Kidney epithelial cell (primary cell): ENCODE measurements at places on chromosomes 7 and 10.
A peak's percentile ranks its signal among the peaks of the same experiment; 100 is the strongest.

GRCh38 chr10:70355051-70356021 lies 27.1 kb downstream of the LRRC20 start:
- DNase-seq: no peak

GRCh38 chr7:50712252-50713122 lies 70.2 kb downstream of the GRB10 start:
- no peak for DNase-seq

DNA sequence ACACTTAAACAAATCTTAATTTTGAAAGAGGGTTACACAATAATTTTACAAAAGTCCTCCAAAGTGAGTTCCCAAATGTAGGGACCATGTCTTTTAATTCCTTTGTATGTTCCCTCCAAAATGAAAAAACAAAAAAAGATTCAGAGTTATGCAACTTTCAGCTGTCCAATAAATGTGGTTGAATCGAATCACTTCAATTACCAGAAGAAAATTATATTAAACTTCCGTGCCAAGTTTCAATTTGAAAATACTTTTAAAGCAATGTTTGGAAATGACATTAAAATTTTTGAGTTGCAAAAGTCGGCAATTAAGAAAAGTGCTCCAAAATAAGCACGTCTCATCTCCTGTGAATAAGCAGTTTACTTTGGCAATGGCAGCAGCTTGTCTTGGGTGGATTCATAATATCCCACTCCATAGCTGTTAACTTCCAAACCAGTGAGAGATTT lies 60.3 kb upstream of the C1GALT1 start:
- no peak for DNase-seq

GRCh38 chr7:32489788-32490126 lies 423 bp downstream of the LSM5 start:
- DNase-seq: no peak

DNA sequence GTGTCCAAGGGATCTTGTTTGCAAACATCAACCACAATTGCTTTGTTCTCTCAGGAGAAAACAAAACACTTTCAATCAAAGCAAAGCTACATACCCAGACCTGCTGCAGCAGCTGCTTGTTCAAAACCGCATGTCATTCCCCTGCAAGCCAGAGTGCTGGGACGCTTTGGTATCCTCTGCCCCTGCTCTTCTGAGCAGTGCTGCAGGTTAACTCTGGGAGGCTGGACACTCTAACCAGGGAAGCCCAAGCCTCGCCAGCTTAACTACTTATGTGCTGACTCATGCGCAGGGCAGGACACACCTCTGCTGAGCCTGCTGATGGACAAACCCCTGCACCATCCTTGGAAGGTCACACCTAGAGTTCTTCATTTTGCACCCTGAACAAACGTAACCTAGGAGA lies 28.2 kb upstream of the ASAH2 start:
- no peak for DNase-seq

DNA sequence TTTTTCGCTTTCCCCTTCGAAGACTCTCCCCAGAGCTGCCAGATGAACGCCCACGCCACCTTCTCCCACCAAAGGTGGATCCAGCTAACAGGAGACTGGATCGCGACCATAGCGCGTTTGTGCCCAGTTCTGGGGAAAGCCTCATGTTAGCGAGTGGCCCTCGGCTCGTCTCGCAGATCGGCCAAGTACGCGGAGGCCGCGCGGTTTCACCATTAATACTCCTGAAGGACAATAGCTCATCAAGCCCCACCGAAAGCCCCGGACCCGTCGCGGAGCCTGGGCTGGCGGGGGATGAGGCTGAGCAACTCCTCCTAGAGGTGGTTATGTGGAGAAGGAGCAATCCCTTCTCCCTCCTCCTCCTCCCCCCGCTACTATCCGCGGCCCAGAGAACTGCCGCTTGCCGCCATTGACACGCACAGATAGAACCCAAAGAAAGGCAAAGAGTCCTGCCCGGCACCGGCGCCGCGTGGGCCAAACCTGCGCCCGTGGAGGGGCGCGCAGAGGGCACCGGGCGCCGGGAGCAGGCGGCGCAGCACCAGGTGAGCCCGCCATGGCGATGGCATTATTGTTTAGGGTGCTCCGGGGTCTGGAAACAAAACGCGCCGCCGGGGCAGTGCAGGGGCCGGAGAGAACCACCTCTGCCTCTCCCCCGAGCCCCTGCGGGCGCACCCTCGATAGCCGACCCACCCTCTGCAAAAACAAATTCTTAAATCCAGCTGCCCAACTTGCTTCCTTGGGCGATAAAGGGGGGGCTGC lies at the start of gene MACROH2A2:
Gene MACROH2A2 (plus strand): TSS at position 385 of the 756 bp plus-strand sequence. CDS start 22,813 bp downstream, outside the sequence.
- peak; percentile 34 for DNase-seq

DNA sequence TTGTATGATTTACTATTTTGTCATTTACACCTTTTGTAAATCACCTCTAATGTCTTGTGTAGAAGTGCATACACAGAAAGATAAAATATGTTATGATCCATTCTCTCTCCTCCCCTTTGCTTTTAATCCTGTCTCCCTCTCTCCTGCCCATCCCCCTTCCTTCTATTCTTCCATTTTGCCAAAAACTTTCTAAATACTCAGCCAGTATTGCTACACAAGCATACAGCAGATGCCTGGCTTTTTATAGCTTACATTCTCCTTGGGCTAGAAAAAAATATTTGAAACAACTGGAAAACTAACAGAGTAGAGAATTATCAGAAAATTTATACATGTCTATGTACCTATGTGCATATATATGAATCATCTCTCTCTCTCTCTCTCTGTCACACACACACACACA lies 308.7 kb upstream of the BMPER start:
- DNase-seq: no peak

- no peak for DNase-seq
Measured at GRCh38 chr7:996079-996872, 13.3 kb downstream of the CYP2W1 start.

DNA sequence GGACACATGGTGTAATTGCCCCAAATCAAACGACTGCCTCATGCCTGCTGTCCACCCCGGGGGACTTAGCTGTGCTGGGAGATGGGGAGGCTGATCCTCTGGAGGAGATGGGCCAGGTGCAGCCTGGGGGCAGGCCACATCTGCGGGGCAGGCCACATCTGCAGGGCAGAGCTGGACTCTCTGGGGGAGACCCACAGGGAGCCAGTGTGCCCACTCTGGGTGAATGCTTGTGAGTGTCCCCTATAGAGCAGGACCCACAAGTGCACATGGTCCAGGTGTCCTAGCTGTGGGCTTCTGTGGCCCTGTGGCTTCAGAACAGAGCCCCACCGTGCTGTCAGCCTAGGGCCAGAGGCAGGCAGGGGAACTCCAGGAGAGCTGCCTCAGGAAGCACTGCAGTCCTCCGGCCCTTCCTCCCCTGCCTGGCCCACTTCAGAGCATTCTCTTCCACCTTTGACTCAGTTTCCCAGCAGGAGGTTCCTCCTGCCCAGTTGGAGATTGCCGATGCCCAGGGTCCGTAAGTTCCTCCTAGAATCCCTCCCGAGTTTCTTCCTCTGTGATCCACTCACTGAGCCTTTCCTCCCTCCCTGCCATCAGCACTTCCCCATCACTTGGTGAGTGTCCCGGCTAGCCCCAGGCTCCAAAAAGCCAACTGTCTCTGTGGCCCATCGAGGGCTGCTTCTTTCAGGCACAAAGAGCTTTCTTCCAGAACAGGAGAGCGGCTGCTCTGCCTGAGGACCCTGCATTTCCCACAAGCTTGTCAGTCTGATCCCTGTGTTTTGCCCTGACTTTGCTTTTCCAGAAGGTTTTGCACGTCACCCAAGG lies 50.3 kb downstream of the ADCYAP1R1 start:
- no peak for DNase-seq

DNA sequence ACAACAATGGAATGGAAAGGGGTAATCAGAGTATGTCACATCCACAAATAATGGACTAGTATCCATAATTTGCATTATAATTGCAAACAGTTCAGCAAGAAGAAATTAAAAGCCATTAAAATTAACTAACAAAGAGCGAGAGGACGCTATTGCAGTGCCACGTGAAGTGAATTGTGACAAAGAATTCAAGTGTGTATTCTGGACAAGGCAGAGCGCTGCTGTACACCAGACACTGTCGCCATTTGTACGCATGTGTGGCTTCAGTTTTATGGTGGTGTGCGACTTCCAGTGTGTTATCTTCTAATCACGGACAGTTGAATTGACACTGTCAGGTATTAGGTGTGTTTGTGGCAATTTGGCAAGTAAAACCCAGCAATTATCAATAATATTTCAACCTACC lies 11.3 kb downstream of the CYP3A5 start:
- no peak for DNase-seq

- DNase-seq: no peak
Measured at GRCh38 chr10:47222461-47222860, 77.5 kb upstream of the GDF10 start.

- DNase-seq: peak; percentile 81
Measured at GRCh38 chr10:66167816-66168215, 758.0 kb upstream of the LRRTM3 start.

GRCh38 chr7:157440346-157441022 lies 103.7 kb downstream of the DNAJB6 start:
- no peak for DNase-seq

DNA sequence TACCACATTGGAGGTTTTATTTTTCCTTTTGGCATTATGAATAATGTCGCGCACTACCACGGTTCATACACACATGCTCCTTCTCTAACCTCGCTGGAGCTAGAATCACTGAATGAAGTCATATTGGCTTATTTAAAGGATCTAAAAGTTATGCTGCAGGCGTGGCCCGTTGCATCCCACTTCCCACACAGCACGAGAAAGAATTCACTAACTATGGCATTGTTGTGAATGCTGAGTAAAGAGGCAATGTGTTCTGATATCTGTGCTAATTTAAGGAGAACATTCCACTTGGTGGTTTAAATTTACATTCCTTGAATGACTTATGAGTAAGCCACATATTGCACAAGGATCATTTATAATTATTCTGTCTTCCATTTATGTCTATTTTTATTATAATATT lies 20.7 kb downstream of the TCERG1L start:
- DNase-seq: no peak

DNA sequence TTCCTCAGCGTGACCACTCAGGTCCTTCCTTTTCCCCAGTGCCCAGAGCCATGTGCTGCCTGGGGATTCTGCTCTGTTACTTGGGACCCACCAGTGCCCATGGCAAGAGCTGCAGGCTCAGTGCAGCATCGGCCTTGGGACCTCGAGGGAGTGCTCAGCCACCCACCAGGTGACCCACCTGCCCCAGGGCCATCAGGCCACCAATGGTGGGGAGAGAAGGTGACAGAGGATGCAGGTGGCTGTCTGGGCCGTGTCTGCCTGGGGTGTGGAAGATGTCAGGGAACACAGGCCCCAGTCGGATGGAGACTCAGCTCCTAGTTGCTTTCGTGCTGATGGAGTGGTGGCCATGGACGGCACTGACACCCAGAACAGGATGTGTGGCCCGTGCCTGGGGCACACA lies 104.7 kb upstream of the FAM20C start:
- DNase-seq: no peak

- DNase-seq: no peak
Measured at GRCh38 chr7:39948375-39948955, 1.6 kb upstream of the CDK13 start.

GRCh38 chr7:30866939-30867338 lies 44.7 kb upstream of the AQP1 start:
- DNase-seq: no peak

DNA sequence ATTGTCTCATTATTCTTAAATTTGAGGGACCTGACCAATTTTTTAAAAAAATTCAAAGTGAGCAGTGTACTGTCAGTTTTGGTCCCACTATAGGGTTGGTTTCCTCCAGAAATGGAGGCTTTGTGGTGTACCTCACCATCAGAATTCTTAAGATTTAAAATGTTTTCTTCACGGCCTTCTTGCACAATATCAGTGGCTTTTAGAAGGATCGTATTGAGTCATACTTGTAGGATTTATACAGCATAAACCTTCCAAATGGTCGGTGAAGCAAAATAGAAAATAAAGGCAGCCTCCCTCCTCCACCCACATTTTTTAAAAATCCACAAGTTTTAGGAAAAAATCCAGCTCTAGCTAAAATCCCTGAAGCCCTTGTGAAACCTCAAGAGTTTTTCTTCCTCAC lies 126.4 kb downstream of the RNLS start:
- no peak for DNase-seq

GRCh38 chr10:79944428-79945395 lies 4.2 kb downstream of the SFTPD start:
- no peak for DNase-seq

DNA sequence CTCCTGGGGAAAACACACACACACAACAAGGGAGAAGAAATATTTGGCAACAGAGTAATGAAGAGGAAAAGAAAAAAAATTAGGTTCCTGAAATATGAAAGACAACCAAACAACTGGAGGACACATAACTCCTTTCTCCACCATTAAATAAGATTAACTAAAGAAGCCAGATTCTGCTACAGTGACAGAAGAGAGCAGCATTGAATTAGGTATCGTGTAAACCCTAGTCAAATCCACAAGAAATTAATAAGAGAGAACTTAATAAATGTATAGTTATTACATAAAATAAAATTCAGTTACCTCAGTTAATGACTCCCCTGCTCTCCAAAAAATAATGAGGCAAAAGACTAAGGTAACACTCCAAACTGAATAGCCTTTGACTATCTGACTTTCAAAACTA lies 306.7 kb downstream of the CRPPA start:
- no peak for DNase-seq

GRCh38 chr10:119251315-119251708 lies 43.9 kb downstream of the GRK5 start:
- DNase-seq: no peak

GRCh38 chr10:71343392-71343773 lies 24.3 kb downstream of the SLC29A3 start:
- DNase-seq: no peak

DNA sequence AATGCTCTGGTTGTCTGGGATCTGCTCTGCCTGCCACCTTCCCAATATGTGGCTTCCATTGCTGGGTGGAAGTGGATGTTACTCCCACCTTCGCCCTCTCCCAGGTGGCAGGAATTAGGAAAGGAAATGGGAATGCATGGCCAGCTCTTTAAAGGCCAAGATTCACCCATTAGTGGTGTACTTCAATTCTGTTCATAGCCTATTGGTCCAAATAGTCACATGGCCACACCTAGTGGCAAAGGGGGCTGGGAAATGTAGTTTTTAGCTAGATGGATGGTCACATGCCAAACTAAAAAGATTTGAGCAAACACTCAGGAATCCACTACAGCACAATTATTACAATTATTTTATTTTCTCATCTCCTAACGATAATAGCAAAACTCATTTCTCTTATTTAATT lies 135.1 kb downstream of the NPY start:
- no peak for DNase-seq

GRCh38 chr7:43655584-43655983 lies 72.7 kb downstream of the STK17A start:
- no peak for DNase-seq
